ENCODE measurements at places on chromosomes 2 and 18.
A peak's percentile ranks its signal among the peaks of the same experiment; 100 is the strongest.

DNA sequence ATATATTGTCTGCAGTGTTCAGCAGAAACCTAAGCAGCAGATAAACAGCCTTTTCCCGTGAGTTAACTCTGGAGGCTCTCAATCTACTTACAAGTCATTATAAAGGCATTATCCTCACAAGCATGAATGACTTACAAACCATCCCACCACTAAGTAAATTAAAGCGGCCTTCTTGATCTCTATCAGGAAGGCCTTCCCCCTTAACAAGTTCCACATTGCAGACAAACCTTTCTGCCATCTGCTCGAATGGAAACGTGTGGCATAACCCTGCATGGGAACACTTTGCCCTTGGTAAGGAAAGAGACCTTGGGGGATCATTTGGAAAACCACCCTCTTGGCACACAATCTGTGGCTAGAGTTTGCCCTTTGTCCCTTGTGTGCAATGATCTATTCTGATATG is 199.5 kb downstream of the OSR1 start:
- DNase-seq, result peak; percentile 13

DNA sequence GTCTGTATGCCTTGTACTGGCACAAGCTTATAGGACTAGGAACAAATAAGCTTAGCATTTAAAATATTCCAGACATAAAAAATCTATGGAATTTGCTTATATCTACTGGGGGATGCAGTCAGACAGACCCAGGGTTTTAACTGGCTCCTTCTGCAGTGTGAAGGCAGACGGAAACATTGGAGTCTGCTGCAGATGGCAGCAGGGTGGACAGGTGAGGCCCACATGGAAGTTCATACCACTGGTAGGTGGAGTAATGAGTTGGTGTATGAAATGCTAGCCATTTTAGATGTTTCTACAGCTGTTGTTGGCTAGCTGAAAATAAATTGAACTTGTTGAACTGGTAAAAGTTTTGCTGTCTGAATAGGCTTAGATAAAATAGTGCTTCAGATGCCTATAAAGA is 17.7 kb downstream of the SPTBN1 start:
- no peak for DNase-seq

GRCh38 chr2:47198985-47199451 is 43.9 kb upstream of the STPG4 start:
- peak; percentile 99 for DNase-seq

GRCh38 chr2:110677080-110677479 is 783 bp downstream of the BUB1 start:
- no peak for DNase-seq

DNA sequence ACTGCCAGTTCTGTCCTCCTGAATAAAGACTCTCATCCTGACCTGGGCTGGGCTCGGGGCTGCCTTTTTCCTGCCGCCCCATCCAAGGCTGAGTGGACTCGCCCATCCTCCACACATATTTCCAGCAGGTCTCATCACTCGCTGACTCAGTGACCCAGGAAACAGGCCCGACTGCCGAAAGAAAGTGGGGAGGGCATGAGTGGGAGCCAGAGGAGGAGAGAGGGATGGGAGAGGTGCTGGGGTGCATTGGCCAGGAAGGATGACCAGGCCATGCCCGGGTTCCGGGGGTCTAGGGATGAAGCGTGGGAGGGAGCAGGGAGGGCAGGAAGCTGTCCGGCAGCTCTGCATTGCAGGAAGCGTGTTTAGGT is 66.7 kb downstream of the TWIST2 start:
- DNase-seq, result peak; percentile 65

GRCh38 chr2:240998995-240999791 is 775 bp downstream of the SNED1 start:
- no peak for DNase-seq

DNA sequence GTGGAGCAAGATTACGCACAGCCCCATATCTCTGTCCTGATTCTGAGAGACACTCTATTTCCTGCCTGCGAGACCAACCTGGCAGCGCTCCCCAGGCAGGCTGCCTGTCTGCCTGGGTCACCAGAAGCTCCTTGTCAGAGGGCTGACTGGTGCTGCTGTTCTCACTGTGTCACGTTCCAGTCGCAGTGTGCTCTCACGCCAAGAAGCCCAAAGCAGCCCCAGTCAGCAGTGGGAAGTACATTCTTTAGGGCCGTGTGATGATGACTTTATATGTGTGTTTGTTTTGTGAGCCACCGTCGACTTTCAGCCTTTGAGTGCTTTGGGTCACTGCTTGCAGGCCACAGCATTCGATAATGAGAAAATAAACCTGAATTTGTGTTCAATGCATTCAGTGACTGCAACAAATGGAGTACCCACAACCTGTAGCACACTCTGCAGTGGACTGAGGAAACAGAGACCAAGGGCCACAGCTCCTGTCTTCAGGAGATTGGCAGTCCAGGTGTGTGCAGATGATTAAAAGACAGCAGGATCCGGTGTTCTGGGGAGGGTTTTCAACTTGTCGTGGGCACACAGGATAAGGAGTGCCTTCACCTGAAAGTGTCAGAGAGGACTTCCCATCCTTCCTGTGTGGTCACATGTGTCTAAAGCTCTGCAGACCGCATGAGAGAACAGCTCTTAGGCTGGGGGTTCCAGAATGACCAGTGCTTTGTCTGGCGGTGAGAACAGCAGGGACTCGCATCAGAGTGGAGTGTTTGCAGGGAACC is 4.8 kb downstream of the TNFRSF11A start:
- DNase-seq, result peak; percentile 89

DNA sequence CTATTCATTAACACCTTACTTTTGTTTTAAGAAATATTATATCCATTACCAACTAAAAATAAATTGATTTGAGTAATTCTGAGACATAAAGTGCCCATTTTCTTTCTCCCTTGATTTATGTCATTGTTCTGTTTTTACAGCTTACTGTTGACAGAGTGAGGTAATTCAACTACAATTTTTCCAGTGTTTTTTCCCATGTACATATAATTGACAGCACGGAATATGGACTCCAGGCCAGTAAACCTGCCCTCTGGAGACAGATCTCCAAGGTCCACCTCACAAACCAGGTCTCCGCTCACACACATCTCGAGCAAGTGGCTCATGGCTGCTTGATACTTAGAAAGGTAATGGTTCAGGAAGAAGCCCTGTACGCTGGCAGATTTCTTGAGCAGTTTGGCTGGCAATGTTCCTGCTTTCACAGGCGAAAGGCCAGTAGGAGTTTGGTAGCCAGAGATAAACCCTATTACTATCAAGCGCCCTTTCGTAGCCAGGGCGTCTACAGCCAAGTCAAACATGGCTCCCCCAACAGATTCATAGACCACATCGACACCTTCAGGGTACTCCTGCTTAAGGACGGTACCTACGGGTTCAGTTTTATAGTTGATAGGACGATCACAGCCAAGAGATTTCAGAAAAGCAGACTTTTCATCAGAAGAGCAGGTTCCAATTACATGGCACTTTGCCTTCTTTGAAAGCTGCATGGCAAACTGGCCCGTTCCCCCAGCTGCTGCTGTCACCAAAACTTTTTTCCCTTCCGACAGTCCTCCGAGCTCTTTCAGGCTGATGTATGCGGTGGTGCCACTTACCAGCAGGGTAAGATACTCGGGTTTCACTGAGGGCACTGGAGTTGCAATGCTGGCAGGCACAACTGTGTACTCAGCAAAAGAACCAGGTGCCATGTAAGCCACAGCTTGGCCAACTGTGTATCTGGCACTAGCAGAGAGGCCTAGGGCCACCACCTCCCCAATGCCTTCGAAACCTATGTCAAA is 7.4 kb downstream of the PTGR3 start:
- no peak for DNase-seq

- no peak for DNase-seq
Observed at GRCh38 chr2:221309892-221310583, 262.1 kb downstream of the EPHA4 start.

DNA sequence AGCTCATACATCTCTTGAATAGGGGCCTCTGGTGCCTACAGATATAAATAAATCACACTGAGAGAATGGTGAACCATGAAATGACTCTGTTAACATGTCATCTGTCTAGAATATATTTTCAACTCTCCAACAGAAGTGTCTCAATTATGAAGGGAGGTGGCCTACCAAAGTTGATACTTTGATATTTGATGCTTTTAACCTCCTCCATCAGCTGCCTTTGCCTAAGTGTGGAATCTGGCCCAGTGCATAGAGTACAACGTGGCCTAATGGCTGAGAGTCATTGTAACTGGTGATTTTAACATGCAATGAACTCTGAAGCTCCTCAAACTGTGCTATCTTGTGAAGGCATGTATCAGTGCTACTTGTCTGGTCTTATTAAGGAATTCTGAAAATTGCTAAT is 93.4 kb downstream of the MYO3B start:
- DNase-seq, result no peak

GRCh38 chr2:239471011-239471792 is 70.4 kb upstream of the HDAC4 start:
- DNase-seq, result no peak

DNA sequence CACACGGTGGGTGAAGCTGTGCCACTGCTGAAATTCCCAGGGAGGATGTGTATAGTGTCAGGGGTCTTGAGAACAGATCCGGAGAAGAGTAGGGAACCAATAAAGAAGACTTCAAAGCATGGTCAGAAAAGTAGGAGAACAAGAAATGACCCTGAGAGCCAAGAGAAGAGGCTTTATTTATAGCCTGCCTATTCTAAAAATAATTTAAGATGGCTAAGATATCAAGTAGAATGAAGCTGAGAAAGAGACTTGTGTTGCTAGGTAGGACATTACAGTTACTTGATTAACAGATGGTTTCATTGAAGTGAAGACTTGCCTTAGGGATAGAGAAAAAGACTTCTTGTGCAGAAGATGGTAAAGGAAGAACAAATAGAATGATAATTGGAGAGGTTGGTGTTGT is 43.7 kb downstream of the GALNT1 start:
- DNase-seq, result no peak

DNA sequence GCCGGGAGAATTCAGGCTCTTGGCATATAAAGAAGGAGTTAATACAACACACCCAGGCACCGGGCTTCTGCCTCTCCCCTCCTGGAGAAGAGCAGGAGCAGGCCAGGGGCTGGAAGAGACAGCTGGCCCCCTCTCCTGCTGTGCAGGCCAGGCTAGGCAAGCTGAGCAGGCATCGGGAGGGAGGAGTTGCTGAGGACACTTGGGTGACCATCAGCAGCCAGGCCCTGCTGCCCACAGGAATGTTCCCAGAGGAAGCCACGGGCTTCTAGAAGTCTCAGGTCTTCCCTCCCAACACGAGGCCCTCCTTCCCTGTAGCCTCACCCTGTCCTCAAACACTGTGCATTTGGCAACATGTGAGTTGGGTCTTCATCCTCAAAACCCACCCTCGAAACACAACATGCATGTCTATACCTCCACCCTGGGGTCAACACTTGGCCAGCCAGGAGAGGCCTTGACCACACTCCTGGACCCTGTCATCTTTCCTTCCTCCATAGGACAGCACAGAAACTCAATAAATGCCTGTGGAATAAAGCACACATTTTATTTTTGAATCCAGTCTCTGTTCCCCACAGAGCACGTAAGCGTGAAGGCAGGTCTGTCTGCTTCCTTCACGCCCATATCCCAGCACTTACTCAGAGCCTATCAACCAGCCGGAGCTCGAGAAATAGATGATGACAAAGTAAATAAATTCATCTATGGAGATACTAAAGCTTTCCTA is 433.8 kb upstream of the ID2 start:
- no peak for DNase-seq

GRCh38 chr2:24435391-24436316 is 55.4 kb upstream of the NCOA1 start:
- no peak for DNase-seq

- DNase-seq, result peak; percentile 35
Observed at GRCh38 chr2:133424876-133425275, 143.4 kb downstream of the NCKAP5 start.

DNA sequence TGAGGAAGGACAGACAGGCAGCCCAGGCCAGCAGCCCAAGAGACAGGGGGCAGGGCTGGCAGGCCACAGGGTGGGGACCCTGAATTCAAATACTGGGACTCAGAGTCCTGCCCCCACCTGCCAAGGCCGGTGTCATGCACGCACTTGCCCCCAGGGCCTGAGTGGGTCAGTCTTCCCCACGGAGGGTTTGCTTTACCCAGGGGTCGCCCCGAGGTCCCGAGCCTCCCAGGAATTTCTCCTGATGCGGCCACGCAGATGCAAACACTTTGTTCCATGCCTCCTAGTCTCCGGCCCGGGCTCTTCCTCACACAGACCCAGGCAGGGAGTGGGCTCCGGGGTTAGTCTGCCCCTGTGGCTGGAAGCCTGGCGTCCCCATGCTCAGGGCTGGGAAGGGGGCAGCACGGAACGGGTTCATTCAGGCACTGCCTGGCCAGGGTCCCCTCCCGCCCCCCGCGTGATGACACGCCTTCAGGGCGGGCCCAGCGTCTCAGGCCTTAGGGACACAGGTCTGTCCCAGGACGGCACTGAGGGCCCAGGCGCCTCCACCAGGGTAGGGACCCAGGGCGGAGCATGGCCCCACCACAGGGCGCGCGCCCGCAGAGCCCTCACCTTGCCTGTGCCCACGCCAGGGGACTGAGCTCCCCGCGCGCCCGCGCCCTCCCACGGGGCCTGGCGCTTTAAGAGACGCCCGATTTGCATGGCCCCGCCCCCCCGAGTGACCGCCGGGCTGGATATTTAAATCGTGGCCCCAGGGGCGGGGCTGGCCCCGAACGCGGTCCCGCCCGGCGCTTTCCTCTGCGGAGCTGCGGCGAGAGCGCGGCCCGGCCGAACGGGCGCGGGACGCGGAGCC is at the start of gene SNED1:
Gene SNED1 (plus strand): TSS at position 763 of the 850 bp plus-strand sequence. CDS start 220 bp downstream, outside the sequence.
- DNase-seq, result peak; percentile 78

- no peak for DNase-seq
Observed at GRCh38 chr18:40608226-40608625, 1346.8 kb upstream of the PIK3C3 start.

DNA sequence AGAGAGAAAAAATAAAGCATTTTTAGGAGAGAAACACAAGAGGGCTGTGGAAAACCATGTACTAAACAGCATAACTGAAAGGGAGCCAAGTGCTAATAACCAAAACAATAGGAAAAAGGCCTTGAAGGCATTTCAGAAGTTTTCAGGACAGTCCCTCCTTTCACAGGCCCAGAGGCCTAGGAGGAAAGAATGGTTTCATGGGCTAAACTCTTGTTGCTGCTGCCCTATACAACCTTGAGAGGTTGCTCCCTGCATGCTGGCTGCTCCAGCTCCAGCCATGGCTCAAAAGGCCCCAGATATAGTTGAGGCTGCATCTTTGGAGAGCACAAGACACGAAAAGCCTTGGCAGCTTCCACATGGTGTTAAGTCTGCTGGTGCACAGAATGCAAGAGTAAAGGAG is 267.4 kb upstream of the LRP1B start:
- DNase-seq, result no peak

DNA sequence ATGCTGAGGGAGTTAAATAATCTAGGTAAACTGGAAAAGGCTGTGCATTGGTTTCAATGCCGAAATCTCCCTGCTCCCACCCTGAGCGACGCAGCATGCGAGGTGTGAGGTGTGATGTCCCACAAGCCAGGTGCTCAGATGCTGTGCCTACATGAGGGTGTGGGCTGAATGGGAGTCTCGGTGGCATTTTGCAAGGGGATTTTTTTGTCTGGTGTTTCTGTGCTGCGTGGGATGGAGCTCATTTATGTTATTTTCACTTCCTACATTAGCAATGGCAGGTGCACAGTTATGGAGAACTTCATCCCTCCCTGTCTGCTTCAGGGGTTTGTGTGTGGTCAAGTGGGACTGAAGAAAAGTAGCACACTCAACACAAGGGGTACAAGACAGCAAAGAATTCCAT is 110.2 kb upstream of the CCDC68 start:
- DNase-seq, result no peak

All from HT1080 (cell line).